MCF 10A (cell line): ENCODE measurements at places on chromosomes 5 and 9. TPM values are rescaled to one million over a fixed set of nuclear protein-coding genes. Genes with fewer than 3 reads are reported as not detected.

- H3K27me3 ChIP-seq, result no peaks in the 10 kb centered on the region
- peaks cover 6% of the 10 kb centered on the region for H3K4me1 ChIP-seq
- DNase-seq, result peak; percentile 8
Measured at GRCh38 chr5:56302027-56302426, 68.9 kb upstream of the ANKRD55 start.

DNA sequence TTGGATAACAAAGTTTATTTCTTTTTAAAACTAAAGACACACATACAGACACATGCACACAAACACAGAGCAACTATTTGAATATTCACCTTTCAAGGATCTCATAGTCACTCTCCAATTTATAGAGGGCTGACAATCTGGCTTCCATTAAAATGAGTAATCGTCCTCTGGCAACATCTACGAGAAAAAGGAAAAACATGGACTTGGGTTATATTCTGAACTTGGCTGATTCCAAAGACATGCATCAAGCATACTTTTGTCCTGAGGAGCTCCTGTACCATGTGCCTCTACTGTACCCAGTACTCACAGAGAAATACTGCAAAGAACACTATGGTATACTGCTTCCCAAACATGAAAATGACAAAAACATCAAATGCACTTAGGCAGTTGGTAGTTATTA lies 15.4 kb downstream of the IARS1 start:
- no peaks in the 10 kb centered on the region for H3K27me3 ChIP-seq
- DNase-seq, result no peak
- peaks cover 100% of the 10 kb centered on the region for H3K36me3 ChIP-seq
- H3K4me3 ChIP-seq, result no peak overlapping the region

FLT4 gene
- total RNA-seq, result not detected in 2 replicates

GRCh38 chr5:135877570-135878155 lies 18.0 kb downstream of the IL9 start:
- no peaks in the 10 kb centered on the region for H3K36me3 ChIP-seq
- no peak overlapping the region for H3K4me3 ChIP-seq
- no peak overlapping the region for H3K27ac ChIP-seq
- H3K4me1 ChIP-seq, result peaks cover 10% of the 10 kb centered on the region
- peaks cover 6% of the 10 kb centered on the region for H3K27me3 ChIP-seq

DNA sequence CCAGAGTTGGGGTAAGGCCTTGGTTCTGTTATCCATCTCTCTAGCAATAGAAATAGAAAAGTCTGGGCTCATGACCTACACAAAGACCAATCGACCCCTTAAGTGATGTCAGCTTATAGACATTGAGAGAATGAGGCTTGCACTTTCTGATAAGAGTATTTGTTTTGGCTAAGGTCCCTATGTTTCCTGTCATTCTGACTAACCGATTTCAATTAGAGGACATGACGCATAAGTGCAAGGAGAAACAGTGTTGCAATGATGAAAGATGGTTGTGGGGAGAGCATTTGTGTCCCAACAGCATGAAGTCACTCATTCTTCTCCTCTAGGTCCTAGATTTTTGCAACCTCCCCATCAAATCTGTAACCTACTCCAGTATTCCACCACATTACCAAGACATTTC lies 255.1 kb downstream of the MAT2B start:
- peak overlapping the region; percentile 62 for H3K27ac ChIP-seq
- H3K4me1 ChIP-seq, result peaks cover 32% of the 10 kb centered on the region
- H3K36me3 ChIP-seq, result no peaks in the 10 kb centered on the region
- DNase-seq, result peak; percentile 98
- H3K27me3 ChIP-seq, result no peaks in the 10 kb centered on the region
- no peak overlapping the region for H3K4me3 ChIP-seq

GRCh38 chr9:84699984-84700383 lies 30.5 kb downstream of the NTRK2 start:
- H3K4me3 ChIP-seq, result no peak overlapping the region
- H3K36me3 ChIP-seq, result no peaks in the 10 kb centered on the region
- DNase-seq, result no peak
- no peaks in the 10 kb centered on the region for H3K27me3 ChIP-seq
- no peak overlapping the region for H3K27ac ChIP-seq
- H3K4me1 ChIP-seq, result no peaks in the 10 kb centered on the region

GRCh38 chr9:3012842-3013241 lies 168.9 kb upstream of the PUM3 start:
- no peak overlapping the region for H3K27ac ChIP-seq
- no peaks in the 10 kb centered on the region for H3K4me1 ChIP-seq
- no peaks in the 10 kb centered on the region for H3K36me3 ChIP-seq
- no peak overlapping the region for H3K4me3 ChIP-seq
- no peaks in the 10 kb centered on the region for H3K27me3 ChIP-seq

DNA sequence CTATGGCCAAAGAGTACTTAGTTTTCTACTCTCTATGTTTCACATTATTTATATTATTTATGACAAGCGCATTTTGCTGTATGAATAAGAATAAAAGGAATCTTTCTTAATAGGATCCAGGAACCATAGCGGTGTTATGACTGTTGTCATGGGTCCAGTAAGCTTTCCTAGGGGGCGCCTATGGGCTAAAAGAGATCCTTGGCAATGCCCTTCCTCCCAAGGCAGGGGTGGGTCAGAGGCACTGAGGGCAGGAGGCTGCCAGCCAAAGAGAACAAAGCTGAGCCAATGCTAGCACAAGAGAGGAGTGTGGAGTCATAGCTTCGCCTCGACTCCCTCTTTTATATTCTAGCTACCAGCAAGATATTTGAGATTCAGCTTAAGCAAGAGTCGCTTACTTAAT lies 98.4 kb upstream of the GNAQ start:
- peak; percentile 43 for DNase-seq
- no peak overlapping the region for H3K27ac ChIP-seq
- H3K4me3 ChIP-seq, result no peak overlapping the region
- H3K27me3 ChIP-seq, result no peaks in the 10 kb centered on the region
- H3K4me1 ChIP-seq, result peaks cover 9% of the 10 kb centered on the region

GRCh38 chr5:126973193-126973592 lies 57.2 kb downstream of the MARCHF3 start:
- no peak overlapping the region for H3K4me3 ChIP-seq
- H3K27me3 ChIP-seq, result no peaks in the 10 kb centered on the region
- peaks cover 24% of the 10 kb centered on the region for H3K4me1 ChIP-seq
- DNase-seq, result no peak
- H3K27ac ChIP-seq, result no peak overlapping the region
- H3K36me3 ChIP-seq, result no peaks in the 10 kb centered on the region

DNA sequence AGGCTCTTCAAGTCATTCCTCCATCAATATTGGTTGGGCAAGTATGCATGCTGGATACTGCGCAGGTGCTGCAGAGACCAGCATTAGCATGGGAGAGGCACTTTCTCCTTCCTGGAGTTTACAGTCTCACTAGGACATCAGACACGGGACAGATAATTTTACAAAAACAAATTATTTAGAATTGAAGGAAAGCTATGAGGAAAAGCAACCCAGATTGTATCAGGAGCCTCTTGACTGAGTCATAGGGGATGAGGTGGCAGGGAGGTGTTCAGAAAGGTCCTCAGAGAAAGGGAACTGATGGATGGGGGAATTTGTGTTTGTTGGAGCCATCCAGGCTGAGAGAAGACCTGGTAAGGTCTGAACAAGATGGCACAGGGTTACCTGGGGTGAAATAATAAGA lies 24.5 kb upstream of the RAB14 start:
- DNase-seq, result no peak
- H3K27ac ChIP-seq, result no peak overlapping the region
- no peaks in the 10 kb centered on the region for H3K36me3 ChIP-seq
- H3K4me3 ChIP-seq, result no peak overlapping the region

- peak; percentile 75 for DNase-seq
- H3K27ac ChIP-seq, result peak overlapping the region; percentile 52
- H3K4me3 ChIP-seq, result no peak overlapping the region
- H3K4me1 ChIP-seq, result peaks cover 10% of the 10 kb centered on the region
Measured at GRCh38 chr9:103574056-103574455, 520.1 kb upstream of the SMC2 start.

DNA sequence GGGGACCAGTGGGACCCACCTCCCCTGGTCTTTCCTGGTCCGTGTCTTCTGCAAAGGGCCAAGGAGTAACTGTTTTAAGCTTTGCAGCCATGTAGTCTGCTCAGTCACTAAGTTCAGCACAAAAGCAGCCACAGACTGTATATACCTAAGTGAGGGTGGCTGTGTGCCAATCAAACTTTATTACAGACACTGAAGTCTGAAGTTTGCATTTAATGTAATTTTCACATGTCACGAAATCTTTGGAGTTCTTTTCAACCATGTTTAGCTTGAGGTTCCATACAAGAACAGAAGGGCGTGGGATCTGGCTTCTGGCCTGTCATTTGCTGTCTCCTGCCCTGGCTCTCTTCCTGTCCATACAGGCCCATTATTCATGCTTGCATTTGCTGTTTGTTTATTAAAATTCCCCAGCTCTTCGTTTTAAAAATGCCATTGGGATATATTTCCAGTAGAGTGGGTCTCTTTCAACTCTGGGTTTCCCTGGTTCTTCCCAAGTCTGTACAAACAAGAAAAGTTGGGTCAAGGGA lies 64.2 kb upstream of the ECM2 start:
- H3K27me3 ChIP-seq, result no peaks in the 10 kb centered on the region
- H3K4me1 ChIP-seq, result no peaks in the 10 kb centered on the region
- no peak for DNase-seq
- no peak overlapping the region for H3K27ac ChIP-seq
- no peak overlapping the region for H3K4me3 ChIP-seq

SDHA gene
- total RNA-seq, result 73.4 and 75.0 TPM in 2 replicates

SLC27A6 gene
- 0.12 and 0.16 TPM in 2 replicates for total RNA-seq

SLC34A3 gene
- not detected in 2 replicates for total RNA-seq

DNA sequence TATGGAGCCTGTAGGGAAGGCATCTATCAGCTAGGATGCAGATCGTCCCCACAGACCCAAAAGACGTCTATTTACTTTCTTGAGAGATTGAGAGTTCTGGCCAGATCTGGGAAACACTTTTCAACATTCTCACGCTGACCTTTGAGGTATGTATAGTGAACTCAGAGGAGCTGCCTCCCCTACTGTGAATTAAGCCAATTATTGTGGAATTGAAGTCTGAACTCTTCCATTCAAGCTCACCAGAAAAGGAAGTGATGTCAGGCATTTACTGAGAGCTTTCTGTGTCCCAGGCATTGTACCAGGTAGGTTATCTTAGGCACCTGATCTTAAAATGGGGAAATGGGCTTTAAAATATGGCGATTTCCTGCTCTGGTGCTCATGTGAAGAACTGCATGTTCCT lies 136.5 kb downstream of the SV2C start:
- no peaks in the 10 kb centered on the region for H3K4me1 ChIP-seq
- peaks cover 6% of the 10 kb centered on the region for H3K27me3 ChIP-seq
- DNase-seq, result no peak
- H3K36me3 ChIP-seq, result no peaks in the 10 kb centered on the region

CD72 gene
- 1.6 and 1.8 TPM in 2 replicates for total RNA-seq

DNA sequence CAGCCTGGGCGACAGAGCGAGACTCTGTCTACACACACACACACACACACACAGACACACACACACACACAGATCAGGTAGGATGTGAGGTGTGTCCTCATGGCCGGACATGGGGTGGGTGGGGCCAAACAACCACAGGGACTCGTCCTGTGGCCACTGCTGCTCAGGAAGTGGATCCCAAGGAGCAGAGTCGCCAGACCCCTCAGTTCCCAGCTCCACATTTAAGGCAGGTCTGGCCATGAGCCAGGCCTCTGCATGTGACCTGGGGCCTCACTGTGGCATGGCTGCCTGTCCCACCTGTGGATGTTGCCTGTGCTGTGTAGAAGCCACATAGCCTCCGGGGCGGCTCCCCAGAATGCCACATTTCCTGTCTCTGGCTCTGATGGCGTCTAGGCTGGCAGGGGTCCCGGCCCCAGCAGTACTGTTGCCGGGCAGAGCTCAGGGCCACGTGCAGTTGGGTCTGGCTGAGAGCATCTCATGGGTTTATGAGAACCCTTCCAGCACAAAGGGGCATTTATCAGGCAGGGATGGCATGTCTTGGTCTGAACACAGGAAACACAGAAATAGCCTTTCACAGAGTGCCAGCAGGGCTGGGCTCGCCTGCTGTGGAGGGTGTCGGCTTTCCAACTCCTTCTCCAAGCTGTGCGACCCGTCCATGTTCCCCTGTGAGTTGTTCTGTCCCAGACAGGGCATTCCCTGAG lies 9.9 kb upstream of the NINJ1 start:
- no peak overlapping the region for H3K4me3 ChIP-seq
- H3K27ac ChIP-seq, result no peak overlapping the region
- peaks cover 14% of the 10 kb centered on the region for H3K4me1 ChIP-seq
- H3K36me3 ChIP-seq, result peaks cover 5% of the 10 kb centered on the region

DNA sequence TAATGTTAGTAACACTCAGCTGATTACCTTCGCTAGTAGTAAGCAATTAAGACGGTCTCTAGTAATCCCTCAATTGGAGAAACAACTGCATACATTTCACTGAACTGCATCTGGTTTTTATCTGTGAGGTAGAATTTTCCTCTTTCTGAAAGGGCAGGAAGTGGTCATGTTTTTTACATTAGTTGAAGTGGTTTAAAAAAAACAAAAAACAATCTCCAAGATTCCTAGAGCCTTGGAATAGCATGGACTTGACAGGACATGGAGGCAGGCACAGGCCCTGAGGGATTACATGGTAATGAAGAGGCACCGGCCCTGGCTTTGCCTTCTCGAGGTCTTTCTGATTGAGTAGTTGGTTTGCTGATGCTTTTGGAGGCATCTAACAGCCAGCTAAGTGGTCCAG lies 25.8 kb downstream of the THBS4 start:
- no peak overlapping the region for H3K27ac ChIP-seq
- H3K4me1 ChIP-seq, result no peaks in the 10 kb centered on the region
- H3K4me3 ChIP-seq, result no peak overlapping the region
- no peaks in the 10 kb centered on the region for H3K27me3 ChIP-seq
- no peak for DNase-seq

GRCh38 chr5:82356808-82357671 lies 78.9 kb upstream of the RPS23 start:
- H3K4me3 ChIP-seq, result peak overlapping the region; percentile 55
- H3K4me1 ChIP-seq, result peaks cover 49% of the 10 kb centered on the region
- H3K27me3 ChIP-seq, result no peaks in the 10 kb centered on the region
- H3K36me3 ChIP-seq, result no peaks in the 10 kb centered on the region

MOB3B gene
- 2.2 and 3.7 TPM in 2 replicates for total RNA-seq

GRCh38 chr9:88891040-88891439 lies 100.2 kb upstream of the S1PR3 start:
- no peak for DNase-seq
- H3K27ac ChIP-seq, result no peak overlapping the region
- no peak overlapping the region for H3K4me3 ChIP-seq
- H3K36me3 ChIP-seq, result peaks cover 6% of the 10 kb centered on the region
- H3K27me3 ChIP-seq, result no peaks in the 10 kb centered on the region
- H3K4me1 ChIP-seq, result no peaks in the 10 kb centered on the region

PKD2L2 gene
- not detected in 2 replicates for total RNA-seq

GRCh38 chr9:77999231-77999631 lies 32.4 kb downstream of the GNAQ start:
- H3K27me3 ChIP-seq, result no peaks in the 10 kb centered on the region
- DNase-seq, result no peak
- no peak overlapping the region for H3K27ac ChIP-seq
- no peak overlapping the region for H3K4me3 ChIP-seq

- H3K4me1 ChIP-seq, result peaks cover 20% of the 10 kb centered on the region
- H3K36me3 ChIP-seq, result no peaks in the 10 kb centered on the region
- H3K27ac ChIP-seq, result no peak overlapping the region
Measured at GRCh38 chr5:74063821-74064220, 437.8 kb downstream of the ARHGEF28 start.

SPATA31D4 gene
- total RNA-seq, result not detected in 2 replicates

ORM2 gene
- not detected in 2 replicates for total RNA-seq

GRCh38 chr5:179803651-179804554 lies 2.8 kb downstream of the MGAT4B start:
- no peak for DNase-seq
- H3K27ac ChIP-seq, result peak overlapping the region; percentile 92
- H3K27me3 ChIP-seq, result no peaks in the 10 kb centered on the region
- H3K36me3 ChIP-seq, result peaks cover 46% of the 10 kb centered on the region

PHF24 gene
- not detected in 2 replicates for total RNA-seq

GRCh38 chr5:18932081-18932480 lies 1055.9 kb downstream of the CDH18 start:
- DNase-seq, result no peak
- H3K4me1 ChIP-seq, result no peaks in the 10 kb centered on the region
- H3K36me3 ChIP-seq, result no peaks in the 10 kb centered on the region
- H3K4me3 ChIP-seq, result no peak overlapping the region
- no peak overlapping the region for H3K27ac ChIP-seq
- H3K27me3 ChIP-seq, result no peaks in the 10 kb centered on the region
